Cerebellar cortex (tissue), 1 donor: ENCODE measurements at places on chromosomes 1 and 21.

DNA sequence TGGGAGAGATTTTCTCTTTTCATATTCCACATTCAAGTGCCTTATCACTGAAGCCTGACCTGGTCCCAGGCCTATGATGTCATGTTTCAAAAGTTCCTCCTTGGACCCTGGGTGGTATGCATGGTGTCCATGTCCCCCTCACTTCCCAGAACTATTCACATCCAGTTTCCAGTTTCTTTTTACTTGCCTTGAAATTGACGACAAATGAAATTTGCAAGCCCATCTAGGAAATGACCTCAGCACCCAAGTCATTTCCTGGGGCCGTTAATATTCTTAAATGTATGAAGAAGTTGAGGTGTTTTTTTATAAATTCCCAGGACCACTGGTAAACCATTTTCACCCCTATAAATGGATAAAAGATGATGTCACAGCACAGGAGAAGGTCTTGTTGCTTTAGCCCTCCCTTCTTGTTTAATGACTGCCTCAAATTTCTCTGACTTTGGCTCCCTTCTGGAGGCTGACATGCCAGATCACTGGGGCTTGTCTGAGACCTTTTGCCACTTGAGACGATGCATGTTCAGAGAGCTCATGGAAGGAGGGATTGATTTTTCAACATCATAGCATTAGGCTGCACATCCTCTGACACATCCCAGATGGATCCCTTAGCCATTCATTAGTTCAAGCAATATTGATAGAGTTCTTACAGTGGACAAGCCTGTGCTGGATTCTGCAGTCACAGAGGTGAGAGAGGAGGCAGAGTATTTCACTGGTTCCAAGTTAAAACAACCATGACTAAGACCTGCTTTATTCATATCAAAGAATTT lies 221.3 kb downstream of the PLPP3 start:
- no peak for DNase-seq

DNA sequence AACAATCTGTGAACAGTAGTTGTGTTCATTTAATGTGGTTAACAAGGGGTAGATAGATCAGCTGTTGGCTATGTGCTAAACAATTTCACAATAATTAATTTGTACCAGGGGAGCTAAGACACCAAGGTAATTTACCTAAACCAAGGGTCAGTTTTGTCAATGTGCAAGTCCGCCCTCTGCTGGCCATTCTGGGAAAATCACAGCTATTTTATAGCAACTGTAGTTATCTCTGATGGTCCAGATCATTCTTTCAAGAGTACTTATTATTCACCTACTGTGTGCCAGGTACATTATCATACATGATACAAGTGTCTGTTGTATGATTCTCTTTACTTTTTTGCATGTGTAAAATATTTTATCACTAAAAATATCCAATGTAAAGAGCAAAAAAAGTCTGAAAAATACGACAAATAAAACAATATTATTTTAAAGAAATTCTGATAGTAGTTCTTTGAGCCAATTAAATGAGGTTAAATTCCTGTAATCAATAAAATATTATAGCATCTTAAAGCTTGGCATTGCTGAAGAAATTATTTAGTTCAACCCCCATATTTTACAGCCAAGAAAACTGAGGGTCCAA lies 312.3 kb upstream of the FAM78B start:
- DNase-seq, result peak; percentile 69

DNA sequence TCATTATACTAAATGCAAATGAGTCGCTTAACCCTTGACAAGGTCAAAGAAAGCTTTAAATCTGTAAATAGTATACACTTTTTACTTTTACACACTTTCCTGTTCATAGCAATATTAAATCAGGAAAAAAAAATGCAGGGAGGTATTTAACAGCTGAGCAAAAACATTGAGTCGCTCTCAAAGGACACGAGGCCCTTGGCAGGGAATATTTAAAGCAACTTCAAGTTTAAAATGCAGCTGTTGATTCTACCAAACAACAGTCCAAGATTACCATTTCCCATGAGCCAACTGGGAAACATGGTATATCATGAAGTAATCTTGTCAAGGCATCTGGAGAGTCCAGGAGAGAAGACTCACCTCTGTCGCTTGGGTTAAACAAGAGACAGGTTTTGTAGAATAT lies 62.7 kb downstream of the CAPN2 start:
- no peak for DNase-seq

- no peak for DNase-seq
Measured at GRCh38 chr1:173258479-173259264, 51.5 kb upstream of the TNFSF4 start.

DNA sequence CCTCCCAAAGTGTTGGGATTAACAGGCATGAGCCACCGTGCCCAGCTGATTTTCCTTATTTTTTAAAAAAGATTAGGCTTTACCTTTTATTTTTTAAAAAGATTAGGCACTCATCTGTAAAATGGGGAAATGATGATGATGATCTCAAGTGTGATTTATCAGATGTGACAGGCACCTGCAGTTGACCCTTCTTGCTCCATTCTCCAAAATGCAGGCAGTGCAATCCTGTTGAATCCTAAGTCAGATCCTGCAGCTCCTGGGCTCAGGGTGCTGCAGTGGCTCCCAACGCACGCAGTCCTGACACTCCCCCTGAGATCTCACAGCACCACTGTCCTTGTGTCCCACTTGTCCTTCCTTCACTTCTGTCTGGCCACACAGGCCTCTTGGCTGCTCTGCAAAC lies 257.3 kb upstream of the KAZN start:
- no peak for DNase-seq
